Large intestine (tissue), 12 donors: ENCODE measurements at places on chromosomes 13 and 19. TPM values are rescaled to one million over a fixed set of nuclear protein-coding genes. Genes with fewer than 3 reads are reported as not detected.

The NMRK2 gene
- 0.43 TPM for polyA plus RNA-seq

The SPC24 gene
- polyA plus RNA-seq, result 7.2 TPM

DNA sequence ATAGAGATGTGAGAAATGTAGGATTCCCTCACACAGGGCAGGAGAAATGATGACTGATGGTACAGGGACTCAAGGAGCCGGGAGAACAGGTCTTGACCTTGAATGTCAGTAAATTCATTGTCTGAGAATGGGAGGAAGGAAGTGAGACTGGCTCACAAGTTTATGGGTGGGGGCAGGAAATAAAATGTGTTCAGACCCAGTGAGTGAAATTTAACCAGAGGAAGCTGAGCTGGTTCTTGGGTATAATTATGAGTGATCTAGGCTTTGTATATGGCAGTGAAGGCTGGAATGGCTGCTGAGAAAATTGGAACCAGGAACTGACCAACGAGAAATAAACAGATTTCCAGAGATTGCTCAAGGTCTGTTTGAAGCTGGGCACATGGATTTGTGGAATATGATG lies 6.3 kb upstream of the IGSF23 start:
- H3K4me1 ChIP-seq, result peaks cover 41% of the 10 kb centered on the region
- H3K27ac ChIP-seq, result no peak overlapping the region
- no peak for DNase-seq
- H3K4me3 ChIP-seq, result no peak overlapping the region
- H3K27me3 ChIP-seq, result no peaks in the 10 kb centered on the region

The LACC1 gene
- 12.6 TPM for polyA plus RNA-seq

- H3K27ac ChIP-seq, result no peak overlapping the region
- no peaks in the 10 kb centered on the region for H3K4me1 ChIP-seq
- no peak for DNase-seq
- no peak overlapping the region for H3K4me3 ChIP-seq
- H3K27me3 ChIP-seq, result no peaks in the 10 kb centered on the region
Measured at GRCh38 chr13:50732712-50733111, 110.8 kb downstream of the DLEU7 start.

- peak; percentile 12 for DNase-seq
- no peaks in the 10 kb centered on the region for H3K27me3 ChIP-seq
- H3K4me1 ChIP-seq, result no peaks in the 10 kb centered on the region
- no peaks in the 10 kb centered on the region for H3K36me3 ChIP-seq
- H3K4me3 ChIP-seq, result no peak overlapping the region
Measured at GRCh38 chr13:39765801-39766463, 110.5 kb downstream of the COG6 start.

DNA sequence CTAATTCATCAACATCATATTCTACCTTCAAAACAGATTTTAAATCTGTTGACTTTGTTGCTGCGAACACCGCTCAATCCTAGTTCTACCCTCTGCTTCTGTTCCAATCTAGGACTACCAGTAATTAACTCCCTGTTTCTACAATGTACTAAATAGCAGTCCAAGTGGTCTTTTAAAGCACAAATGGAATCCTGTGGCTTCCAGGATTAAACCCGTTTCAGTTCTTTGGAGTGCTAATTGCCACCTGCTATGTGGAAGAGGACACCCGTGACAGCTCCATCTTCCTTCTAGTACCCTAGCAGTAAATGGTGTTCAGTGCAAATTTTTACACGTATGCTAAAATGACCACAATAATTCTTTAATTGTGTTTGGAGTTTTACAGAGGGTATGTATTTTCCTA lies 232.1 kb downstream of the TDRD3 start:
- H3K27ac ChIP-seq, result no peak overlapping the region
- DNase-seq, result no peak
- no peaks in the 10 kb centered on the region for H3K27me3 ChIP-seq
- no peaks in the 10 kb centered on the region for H3K36me3 ChIP-seq

- H3K4me1 ChIP-seq, result peaks cover 21% of the 10 kb centered on the region
- H3K27me3 ChIP-seq, result no peaks in the 10 kb centered on the region
- H3K4me3 ChIP-seq, result peak overlapping the region; percentile 66
- peaks cover 27% of the 10 kb centered on the region for H3K36me3 ChIP-seq
Measured at GRCh38 chr19:33194886-33195644, 935 bp downstream of the LRP3 start.

The CYP4F3 gene
- 6.1 TPM for polyA plus RNA-seq
